Skin of body (tissue), 3 donors: ENCODE measurements at places on chromosomes 6 and 20. TPM values are rescaled to one million over a fixed set of nuclear protein-coding genes. Genes with fewer than 3 reads are reported as not detected.

Gene EFCAB8
- total RNA-seq: not detected

Gene SSR1
- total RNA-seq: 43.0 TPM

Gene COL9A3
- total RNA-seq: 17.8 TPM

DNA sequence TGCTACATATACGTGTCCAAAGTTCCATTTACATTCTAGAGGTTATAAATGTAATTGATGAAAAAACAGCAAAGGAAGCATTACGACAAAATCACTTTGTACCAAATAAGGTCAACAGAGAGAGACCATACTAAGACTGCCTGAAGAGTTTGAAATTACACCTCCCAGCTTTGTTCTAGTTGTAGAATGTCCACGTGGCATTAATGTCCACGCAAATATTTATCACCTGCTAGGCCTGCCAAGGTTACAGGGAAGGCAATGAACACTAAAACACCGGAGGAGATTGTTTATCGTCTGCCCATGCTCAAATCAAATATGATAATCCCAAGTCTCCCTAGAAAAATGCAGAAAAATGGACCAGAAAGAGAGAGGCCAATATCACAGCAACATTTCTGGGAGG lies 6.2 kb downstream of the RALGAPA2 start:
- DNase-seq: no peak

GRCh38 chr20:60408435-60408834 lies 450.2 kb downstream of the CDH26 start:
- DNase-seq: no peak

DNA sequence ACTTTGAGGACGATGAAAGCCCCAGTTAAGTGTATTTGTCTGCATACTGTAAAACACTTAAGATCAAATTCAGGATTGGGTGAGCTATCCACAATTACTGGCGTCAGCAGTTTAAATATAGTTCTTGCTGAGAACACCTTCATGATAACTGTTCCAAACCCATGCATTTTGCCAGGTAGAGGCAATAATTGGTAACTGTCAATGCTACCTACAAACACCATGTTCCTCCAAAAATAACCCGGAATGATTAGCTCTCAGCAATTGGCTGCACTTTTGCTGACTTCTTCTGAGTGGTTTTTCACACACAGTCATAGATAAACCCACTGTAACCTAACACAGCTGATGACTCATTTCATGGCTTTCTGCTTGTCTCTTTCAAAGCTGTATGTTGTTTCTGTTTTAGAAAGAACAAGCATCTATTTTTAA lies 1358.6 kb upstream of the GJE1 start:
- no peak for DNase-seq

- no peak for DNase-seq
These were observed at the start of gene SLC44A4 for GRCh38 chr6:31878726-31879125. SLC44A4 (minus strand) TSS chr6:31878997; CDS start chr6:31878980, 17 bp downstream.

- DNase-seq: no peak
These were observed 14.6 kb upstream of the BLCAP start for GRCh38 chr20:37542281-37542680.

GRCh38 chr6:162653808-162654207 lies 73.8 kb downstream of the PRKN start:
- DNase-seq: no peak

DNA sequence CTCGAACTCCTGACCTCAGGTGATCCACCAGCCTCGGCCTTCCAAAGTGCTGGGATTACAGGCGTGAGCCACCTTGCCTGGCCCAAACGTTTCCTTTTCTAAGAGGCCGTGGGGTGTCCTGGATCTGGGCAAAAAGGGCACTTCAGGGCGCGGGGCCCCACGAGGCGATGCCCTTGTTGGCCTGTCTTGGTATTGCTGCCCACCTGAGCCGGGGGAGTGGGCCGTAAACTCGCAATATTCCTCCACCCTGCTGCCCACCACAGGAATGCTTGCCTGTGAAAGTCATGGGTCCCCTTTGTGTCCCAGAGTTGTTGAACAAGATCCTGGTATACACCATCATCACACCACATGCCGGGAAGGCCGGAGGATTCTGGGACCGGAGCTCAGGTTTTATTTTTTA lies 49.0 kb downstream of the SSR1 start:
- no peak for DNase-seq
